ENCODE measurements at places on chromosomes 5 and 9. TPM values are rescaled to one million over a fixed set of nuclear protein-coding genes. Genes with fewer than 3 reads are reported as not detected.

The SEMA4D gene
- polyA plus RNA-seq, result 58.9 TPM

The DMRT3 gene
- 1.0 TPM for polyA plus RNA-seq

GRCh38 chr9:75855509-75855908 lies 35.0 kb upstream of the PCSK5 start:
- no peak for DNase-seq

- no peak for DNase-seq
These were observed 73.3 kb downstream of the SLCO4C1 start for GRCh38 chr5:102222772-102223171.

DNA sequence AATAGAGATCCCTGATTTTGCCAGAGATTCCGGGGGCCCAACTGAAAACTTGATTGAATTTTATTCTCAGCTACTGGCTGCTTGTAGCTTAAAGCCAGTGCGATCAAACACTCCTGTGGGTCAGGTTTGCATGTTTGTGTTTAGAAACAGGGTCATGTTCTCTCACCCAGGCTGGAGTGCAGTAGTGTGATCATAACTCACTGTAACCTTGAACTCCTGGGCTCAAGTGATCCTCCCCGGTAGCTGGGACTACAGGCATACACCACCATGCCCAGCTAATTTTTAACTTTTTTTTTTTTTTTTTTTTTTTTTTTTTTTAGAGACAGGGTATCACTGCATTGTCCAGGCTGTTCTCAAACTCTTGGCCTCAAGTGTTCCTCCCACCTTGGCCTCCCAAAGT lies 66.6 kb downstream of the LRRC70 start:
- DNase-seq, result no peak

DNA sequence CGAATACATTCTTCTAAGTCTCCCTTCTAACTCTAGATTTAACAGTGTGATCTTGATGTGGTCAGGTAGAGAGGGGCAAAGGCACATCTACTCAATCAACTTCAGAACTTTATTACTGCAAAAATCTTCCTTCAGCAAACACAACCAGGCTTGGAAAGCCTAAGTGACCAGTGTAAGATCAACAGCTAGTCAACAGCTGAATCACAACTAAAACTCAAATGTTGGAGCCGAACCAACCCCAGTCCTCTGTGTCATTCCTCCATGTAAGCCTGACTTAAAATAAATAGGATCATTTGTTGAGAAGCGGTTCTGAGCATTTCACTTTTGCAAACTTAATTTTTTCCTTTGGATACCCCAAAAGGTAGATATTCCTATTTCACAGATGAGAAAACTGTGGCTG lies 352.7 kb downstream of the EBF1 start:
- DNase-seq, result no peak

Data from right renal pelvis (tissue), 4 donors.